ENCODE measurements at places on chromosomes 11 and 22.

DNA sequence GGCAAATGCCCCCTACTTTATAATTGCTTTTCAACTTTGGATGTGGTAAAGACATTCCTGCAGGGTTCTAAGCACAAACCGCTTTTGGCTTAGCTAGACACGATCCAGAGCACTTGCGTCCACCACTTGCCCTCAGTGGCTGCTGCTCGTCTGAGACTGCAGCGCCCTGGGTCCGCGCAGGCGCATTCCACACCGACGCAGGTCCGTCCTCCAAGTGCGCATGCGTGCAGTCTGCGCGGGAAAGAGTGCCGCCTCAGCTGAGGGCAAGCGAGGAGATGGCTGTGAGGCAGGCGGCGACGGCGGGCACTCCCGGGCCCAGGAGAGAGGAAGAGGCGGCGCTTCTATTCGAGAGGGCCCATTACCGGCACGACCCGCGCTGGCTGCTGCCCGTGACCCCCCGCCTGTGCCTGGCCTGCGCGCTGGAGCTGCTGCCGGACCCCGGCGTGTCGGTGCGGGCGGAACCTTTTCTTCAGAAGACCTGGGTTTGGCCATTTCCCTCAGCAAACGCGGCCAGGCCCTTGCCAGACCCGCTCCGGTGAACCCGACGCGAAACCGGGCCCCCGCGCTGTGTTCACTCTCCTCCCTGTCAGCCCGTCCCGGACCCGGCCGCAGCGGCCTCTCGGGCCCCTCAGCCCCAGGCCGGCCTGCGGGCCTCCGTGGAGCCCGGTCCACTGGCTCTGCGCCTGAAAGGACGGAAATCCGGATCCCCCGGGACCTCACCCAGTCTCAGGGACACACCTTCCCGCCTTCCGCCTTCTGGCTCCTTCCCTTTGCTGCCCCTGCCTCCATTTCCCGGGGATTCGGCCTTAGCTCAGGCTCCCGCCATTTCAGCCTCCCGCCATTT is at the start of gene MEI1:
Gene MEI1, plus strand, starts transcription at position 240 of the 844 bp plus-strand sequence. Its CDS starts 36 bp downstream, at position 276.
- DNase-seq: peak; percentile 78

GRCh38 chr11:7427733-7428132 is 57.6 kb upstream of the OLFML1 start:
- DNase-seq: no peak

GRCh38 chr22:24434471-24435322 is 7.3 kb downstream of the ADORA2A start:
- DNase-seq: peak; percentile 95

- peak; percentile 64 for DNase-seq
Observed at GRCh38 chr11:2151500-2152257, 9.3 kb downstream of the INS start.

DNA sequence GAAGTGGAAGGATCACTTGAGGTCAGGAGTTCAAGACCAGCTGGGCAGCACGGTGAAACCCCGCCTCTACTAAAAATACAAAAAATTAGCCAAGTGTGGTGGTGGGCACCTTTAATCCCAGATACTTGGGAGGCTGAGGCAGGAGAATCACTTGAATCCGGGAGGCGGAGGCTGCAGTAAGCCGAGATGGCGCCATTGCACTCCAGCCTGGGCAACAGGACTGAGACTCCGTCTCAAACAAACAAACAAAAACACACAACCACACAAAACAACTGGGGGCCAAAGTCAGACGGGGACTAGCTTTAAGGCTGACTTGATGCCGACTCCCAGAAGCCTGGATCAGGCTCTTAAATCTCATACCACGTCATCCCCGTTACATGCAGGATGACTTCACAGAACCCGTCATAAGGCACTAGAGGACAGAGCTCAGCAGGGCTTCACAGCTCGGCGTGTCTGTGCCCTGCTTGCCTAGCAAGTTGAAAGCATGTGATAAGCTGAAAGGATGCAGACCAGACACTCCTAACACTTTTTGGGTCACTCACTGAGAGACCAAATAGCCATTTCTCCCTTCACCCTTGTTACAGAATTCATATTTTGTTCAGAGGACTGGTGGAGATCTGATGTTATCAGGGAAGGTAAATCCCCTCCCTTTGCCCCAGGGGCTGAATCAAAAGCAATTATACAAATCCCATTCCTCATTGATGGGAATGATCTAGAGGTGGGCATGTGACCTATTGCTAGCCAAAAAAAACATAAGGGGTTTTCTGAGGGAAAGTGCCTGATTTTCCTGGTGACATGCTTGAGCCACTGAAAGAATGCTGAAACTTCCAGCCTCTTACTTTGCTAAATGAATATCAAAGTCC is 65.4 kb downstream of the GAB2 start:
- peak; percentile 45 for DNase-seq

- no peak for DNase-seq
Observed at GRCh38 chr11:9680028-9680427, 16.2 kb downstream of the SWAP70 start.

Measured in inflammatory macrophage treated with lipopolysaccharide for 4 hours (primary cell).